ENCODE measurements at places on chromosomes 16 and 17. TPM values are rescaled to one million over a fixed set of nuclear protein-coding genes. Genes with fewer than 3 reads are reported as not detected.

DNA sequence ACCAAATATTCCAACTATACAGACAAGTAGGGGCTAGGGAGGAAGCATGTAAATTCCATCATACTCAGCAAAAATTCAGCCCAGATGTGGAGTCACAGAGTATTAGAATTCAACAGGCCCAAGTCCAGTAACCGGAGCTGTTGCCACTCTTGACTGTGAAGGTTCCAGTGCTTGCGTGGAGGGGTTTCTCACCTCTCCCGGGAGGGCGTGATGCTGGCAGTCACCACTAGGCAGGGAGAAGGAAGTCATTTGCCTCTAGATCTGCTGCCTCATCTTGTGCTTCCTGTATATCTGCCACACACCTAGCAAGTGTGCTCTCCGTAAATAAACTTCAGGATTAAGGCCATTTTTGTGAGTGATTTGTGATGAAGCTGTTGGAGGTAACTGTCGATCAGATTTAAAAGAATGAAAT, 1.0 kb upstream of the CKLF start:
- no peak overlapping the region for H3K27ac ChIP-seq
- H3K4me3 ChIP-seq, result no peak overlapping the region
- H3K4me1 ChIP-seq, result peaks cover 5% of the 10 kb centered on the region
- H3K27me3 ChIP-seq, result no peaks in the 10 kb centered on the region
- no peaks in the 10 kb centered on the region for H3K36me3 ChIP-seq

DNA sequence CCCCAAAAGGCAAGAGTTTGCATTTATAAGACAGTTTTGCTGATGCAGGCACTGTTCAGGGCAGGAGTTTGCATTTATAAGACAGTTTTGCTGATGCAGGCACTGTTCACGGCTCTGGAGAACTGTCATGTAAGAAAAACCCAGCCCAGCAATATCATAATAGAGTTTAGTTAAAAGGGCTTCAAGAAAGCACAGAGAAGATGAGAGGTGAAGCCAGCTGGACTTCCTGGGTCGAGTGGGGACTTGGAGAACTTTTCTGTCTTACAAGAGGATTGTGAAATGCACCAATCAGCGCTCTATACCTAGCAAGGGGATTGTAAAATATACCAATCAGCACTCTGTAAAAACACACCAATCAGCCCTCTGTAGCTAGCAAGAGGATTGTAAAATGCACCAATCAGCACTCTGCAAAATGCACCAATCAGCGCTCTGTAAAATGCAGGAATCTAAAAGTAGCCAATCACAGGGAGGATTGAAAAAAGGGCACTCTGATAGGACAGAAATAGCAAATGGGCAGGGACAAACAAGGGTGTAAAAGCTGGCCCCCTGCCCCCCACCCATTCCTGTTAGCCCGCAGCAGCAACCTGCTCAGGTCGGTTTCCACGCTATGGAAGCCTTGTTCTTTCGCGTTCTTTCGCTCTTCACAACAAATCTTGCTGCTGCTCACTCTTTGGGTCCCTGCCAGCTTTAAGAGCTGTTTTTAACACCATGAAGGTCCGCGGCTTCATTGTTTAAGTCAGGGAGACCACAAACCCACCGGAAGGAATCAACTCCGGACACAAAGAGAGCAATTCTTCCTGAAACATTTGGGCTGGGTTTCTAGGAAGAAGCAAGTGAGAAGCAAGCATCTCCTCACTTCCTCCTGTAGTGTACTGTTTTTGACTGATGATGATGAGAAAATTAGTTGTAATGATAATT, 1.8 kb upstream of the CBX1 start:
- peaks cover 4% of the 10 kb centered on the region for H3K4me1 ChIP-seq
- H3K4me3 ChIP-seq, result no peak overlapping the region
- H3K27ac ChIP-seq, result no peak overlapping the region
- H3K36me3 ChIP-seq, result no peaks in the 10 kb centered on the region

Gene DNASE1L2
- total RNA-seq, result 0.65 TPM

DNA sequence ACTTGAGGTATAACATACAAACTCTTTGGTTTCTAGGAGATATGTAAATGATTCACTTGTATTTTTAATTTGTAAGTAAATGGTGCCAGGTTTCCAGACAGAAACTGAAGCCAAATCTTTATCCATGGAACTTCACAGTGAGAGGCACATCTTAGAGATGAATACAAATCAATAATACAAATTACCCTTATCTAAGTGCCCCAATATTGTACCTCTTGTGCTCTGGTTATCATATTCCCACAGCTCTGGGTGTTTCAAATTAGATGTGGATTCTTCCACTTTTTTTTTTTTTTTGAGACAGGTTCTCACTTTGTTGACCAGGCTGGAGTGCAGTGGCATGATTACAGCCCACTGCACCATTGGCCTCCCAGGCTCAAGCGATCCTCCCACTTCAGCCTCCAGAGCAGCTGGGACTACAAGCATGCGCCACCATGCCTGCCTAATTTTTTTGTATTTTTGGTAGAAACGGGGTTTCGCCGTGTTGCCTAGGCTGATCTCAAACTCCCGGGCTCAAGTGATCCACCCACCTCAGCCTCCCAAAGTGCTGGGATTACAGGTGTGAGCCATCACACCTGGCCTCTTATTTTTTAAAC, 38.0 kb upstream of the DHX40 start:
- H3K4me1 ChIP-seq, result no peaks in the 10 kb centered on the region
- H3K36me3 ChIP-seq, result no peaks in the 10 kb centered on the region
- no peaks in the 10 kb centered on the region for H3K27me3 ChIP-seq
- no peak overlapping the region for H3K4me3 ChIP-seq
- no peak overlapping the region for H3K27ac ChIP-seq

- H3K4me1 ChIP-seq, result peaks cover 2% of the 10 kb centered on the region
- H3K36me3 ChIP-seq, result no peaks in the 10 kb centered on the region
- no peaks in the 10 kb centered on the region for H3K27me3 ChIP-seq
- no peak for DNase-seq
- peak overlapping the region; percentile 14 for H3K27ac ChIP-seq
These were observed 508.0 kb downstream of the WWOX start for GRCh38 chr16:78607465-78607864.

DNA sequence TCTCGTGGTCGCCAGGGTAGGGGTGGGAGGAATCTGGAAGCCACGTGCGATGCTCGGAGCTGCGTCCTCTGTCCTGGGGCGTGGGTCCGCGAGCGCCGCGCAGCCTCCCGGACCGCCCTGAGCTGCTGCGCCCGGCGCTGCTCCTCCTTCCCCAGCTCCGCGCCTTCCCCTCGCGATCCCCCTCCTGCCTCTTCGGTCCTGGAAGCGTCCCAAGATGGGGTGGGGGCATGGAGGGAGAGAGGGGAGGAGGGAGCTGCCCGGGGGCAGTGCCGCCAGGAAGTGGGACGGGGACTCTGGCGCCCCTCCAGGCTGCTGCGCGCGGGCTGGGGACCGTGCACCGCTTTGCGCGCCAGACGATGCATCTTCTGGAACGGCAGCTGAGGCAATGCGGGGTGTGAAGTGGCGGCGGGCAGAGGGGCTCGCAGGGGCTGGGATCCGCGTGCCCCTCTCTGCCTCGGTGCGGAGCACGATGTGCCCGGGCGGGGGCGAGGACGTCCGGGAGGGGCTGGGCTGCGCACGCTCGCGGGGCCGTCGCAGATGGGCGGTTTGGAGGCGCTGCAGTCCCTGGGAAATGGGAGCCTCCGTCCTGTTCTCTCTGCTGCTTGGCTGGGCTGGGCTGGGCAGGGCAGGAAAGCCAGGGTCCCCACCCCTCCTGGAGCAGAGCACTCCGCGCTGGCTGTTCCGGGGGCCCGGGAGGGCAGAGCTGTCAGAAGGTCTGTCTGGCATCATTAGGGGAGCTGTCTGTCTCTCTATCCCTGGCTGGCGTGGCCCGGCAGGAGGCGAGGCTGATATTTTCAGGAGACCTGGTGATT, 388.0 kb downstream of the SEC14L1 start:
- no peak overlapping the region for H3K4me3 ChIP-seq
- DNase-seq, result peak; percentile 92

- no peak for DNase-seq
- peaks cover 16% of the 10 kb centered on the region for H3K36me3 ChIP-seq
- peaks cover 6% of the 10 kb centered on the region for H3K4me1 ChIP-seq
- no peaks in the 10 kb centered on the region for H3K27me3 ChIP-seq
- H3K27ac ChIP-seq, result peak overlapping the region; percentile 30
- no peak overlapping the region for H3K4me3 ChIP-seq
These were observed 8.6 kb downstream of the BRD7 start for GRCh38 chr16:50360033-50360778.

GRCh38 chr16:57029161-57030160, 40.1 kb downstream of the NLRC5 start:
- no peak for DNase-seq
- H3K4me1 ChIP-seq, result no peaks in the 10 kb centered on the region
- H3K4me3 ChIP-seq, result no peak overlapping the region

Gene PER1
- total RNA-seq, result 132 TPM

Gene JMJD8
- 90.3 TPM for total RNA-seq

- no peak for DNase-seq
- no peaks in the 10 kb centered on the region for H3K27me3 ChIP-seq
- H3K4me3 ChIP-seq, result no peak overlapping the region
- no peak overlapping the region for H3K27ac ChIP-seq
- H3K36me3 ChIP-seq, result no peaks in the 10 kb centered on the region
- no peaks in the 10 kb centered on the region for H3K4me1 ChIP-seq
These were observed 67.1 kb downstream of the TEX14 start for GRCh38 chr17:58624751-58625150.

GRCh38 chr17:49715717-49716279, 8.0 kb upstream of the SLC35B1 start:
- H3K4me3 ChIP-seq, result no peak overlapping the region
- H3K27me3 ChIP-seq, result no peaks in the 10 kb centered on the region
- peak; percentile 36 for DNase-seq

GRCh38 chr16:47646914-47647313, 185.8 kb downstream of the PHKB start:
- H3K4me3 ChIP-seq, result no peak overlapping the region
- H3K27ac ChIP-seq, result no peak overlapping the region
- DNase-seq, result no peak
- H3K36me3 ChIP-seq, result peaks cover 5% of the 10 kb centered on the region

DNA sequence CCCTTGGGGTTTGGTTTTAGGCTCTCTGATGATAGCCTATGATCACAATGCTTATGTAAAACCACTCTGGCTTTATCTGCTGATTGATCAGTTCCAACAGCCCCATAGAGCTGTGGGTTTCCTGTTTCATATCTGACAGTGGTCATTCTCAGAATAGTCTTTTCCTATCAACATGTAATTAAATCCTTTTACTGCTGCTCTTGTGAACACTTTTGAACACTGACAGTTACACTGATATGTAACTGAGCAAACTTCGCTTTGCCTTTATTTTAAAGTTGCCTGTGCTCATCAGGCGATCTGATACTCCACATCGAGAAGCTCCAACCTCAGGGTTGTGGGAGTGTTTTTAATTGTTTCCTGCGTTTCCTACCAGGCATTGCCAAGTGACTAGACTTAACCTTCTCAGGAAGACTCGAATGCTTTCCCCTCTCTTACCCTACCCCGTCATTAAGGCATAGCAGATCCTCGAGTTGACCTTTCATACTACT, 17.3 kb upstream of the CLEC18B start:
- H3K4me1 ChIP-seq, result no peaks in the 10 kb centered on the region
- H3K4me3 ChIP-seq, result no peak overlapping the region

Gene CLEC19A
- not detected for total RNA-seq

Gene KRT40
- not detected for total RNA-seq

DNA sequence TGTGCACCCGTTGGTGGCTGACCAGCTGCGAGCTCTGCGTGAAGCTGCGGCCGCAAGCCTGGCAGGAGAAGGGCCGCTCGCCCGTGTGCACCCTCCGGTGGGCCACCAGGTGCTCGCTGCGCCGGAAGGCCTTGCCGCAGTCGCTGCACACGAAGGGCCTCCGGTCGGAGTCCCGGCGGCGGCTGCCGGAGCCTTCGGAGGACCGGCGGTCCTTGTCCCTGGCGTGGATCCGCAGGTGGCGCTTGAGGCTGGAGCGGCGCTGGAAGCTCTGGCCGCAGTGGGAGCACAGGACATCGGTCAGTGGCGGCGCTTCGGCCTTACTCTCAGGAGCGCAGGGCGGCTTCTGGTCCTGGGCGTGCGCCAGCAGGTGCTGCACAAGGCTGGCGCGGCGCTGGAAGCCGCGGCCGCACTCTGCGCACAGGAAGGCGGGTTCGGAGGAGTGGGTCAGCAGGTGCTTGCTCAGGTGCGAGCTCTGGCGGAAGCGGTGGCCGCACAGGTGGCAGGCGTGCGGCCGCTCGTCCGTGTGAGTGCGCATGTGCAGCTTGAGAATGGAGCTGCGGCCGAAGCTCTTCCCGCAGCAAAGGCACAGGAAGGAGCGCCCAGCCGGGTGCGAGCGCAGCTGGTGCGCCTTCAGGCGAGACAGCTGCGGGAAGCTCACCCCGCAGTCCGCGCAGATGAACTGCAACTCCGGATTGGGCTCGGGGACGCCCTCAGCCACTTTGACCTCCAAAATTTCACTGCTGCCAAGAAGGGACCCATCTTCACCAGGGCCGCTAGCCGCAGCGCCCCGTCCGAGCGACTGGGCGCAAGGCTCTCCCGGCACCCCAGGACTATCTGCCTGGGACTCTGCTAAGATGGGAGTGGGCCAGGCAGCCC, 9.1 kb downstream of the ZSCAN10 start:
- peaks cover 3% of the 10 kb centered on the region for H3K27me3 ChIP-seq
- DNase-seq, result no peak
- peaks cover 17% of the 10 kb centered on the region for H3K4me1 ChIP-seq
- H3K4me3 ChIP-seq, result no peak overlapping the region
- no peak overlapping the region for H3K27ac ChIP-seq

Gene CDRT15L2
- not detected for total RNA-seq

Gene TBC1D3I
- not detected for total RNA-seq

Measured in lung (tissue), 17 donors.